HT1080 (cell line): ENCODE measurements at places on chromosomes 3 and 15.

DNA sequence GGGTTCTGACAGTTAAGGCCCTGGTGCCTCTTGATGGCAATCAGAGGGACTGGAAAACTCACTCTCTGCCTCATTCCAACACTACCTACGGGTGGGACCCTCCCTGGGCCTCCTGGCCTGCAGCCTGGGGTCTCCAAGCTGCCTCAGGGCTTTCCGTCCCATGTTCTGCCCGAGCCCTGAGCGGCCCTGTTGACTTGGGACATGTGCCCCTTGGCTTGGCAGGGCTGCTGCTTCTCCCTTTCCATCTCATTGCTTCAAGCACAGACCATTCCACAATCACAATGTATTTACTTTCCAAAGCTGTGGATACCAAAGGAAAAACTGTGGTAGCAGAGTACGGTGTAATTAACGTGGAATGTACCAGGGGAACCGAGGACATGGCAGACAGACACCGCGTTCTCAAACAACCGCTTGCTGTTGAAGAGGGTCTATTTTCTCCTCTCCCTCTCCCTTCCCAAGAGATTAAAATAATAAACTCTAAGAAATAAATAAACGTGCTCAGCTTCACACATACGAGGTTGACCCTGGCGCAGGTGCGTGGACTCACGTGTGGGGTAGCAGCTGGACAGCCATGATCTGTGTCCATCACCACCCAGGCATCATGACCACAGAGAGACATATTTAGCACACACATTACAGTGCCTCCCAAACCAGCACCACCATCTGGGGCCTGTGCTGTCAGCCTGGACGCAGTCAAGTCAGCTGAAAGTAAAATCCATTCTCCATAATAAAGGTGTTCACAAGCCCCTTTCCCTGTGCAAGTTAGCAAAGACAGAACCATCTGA is 172.0 kb downstream of the XXYLT1 start:
- DNase-seq, result no peak

GRCh38 chr15:80878867-80879250 is 99.7 kb downstream of the CEMIP start:
- DNase-seq, result no peak

GRCh38 chr3:24765399-24765798 is 270.7 kb upstream of the THRB start:
- DNase-seq, result no peak

GRCh38 chr15:85402195-85402881 is 21.9 kb downstream of the AKAP13 start:
- DNase-seq, result no peak

DNA sequence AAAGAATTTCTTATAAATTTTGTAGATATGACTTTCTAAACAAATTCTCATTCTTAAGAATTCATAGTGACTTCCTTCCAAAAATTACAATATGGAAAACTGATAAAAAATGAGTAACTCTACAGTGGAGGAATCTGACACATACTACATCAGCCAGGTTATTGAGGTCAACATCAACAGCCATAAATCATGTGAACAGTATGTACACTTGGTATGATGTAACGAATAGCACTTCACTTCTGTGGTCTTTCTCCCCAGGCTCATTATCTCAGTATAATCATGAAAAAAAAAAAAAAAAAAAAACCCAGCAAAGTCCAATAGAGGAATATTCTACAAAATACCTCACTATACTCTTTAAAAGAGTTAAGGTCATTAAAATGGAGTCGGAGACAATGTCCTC is 111.2 kb upstream of the SUCLG2 start:
- DNase-seq, result no peak

- DNase-seq, result no peak
These were observed 16.0 kb downstream of the LPP start for GRCh38 chr3:188169830-188170455.

- no peak for DNase-seq
These were observed 16.4 kb downstream of the CHRNA3 start for GRCh38 chr15:78604420-78604819.

GRCh38 chr3:63654931-63655330 is 2.5 kb downstream of the SNTN start:
- peak; percentile 3 for DNase-seq

- DNase-seq, result no peak
These were observed 1.8 kb upstream of the C15orf62 start for GRCh38 chr15:40767838-40768500.

DNA sequence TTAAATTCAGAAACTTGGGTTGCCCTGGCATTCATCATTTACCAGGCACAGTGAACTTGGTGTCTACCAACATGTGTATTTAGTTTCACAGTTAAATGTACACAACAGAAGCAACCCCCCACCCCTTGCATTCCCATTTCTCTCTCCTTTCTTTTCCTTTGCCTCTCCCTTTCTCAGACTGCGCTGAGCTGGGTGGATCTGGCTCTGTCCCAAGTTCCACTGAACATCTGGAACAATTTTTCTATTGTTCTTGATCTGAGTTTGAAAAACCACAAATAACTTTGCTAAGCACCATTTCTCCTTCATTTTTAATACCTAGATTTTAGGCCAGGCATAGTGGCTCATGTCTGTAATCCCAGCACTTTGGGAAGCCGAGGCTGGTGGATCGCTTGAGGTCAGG is 242.2 kb downstream of the ABHD5 start:
- DNase-seq, result peak; percentile 54

DNA sequence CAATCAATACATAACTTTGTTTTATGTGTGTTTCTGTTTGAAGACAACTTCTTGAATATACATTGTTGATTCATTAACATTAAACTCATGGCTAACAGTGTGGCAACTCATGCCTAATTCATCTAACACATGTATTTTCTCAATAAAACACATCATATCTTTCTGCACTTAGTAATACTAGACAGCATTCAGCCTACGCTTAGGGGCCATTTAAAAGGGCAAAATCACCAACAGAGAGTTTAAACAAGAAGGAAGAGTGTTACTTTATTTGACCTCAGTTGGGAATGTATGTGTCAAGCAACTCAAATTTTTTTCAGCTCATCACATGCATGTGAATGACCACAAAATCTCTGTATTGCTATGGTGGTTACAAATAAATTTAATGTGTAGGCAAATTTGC is 128.8 kb upstream of the AADACL2 start:
- no peak for DNase-seq

- DNase-seq, result no peak
These were observed 8.3 kb downstream of the RPL14 start for GRCh38 chr3:40465456-40465855.

GRCh38 chr15:25713736-25714537 is 149.2 kb downstream of the ATP10A start:
- DNase-seq, result no peak

DNA sequence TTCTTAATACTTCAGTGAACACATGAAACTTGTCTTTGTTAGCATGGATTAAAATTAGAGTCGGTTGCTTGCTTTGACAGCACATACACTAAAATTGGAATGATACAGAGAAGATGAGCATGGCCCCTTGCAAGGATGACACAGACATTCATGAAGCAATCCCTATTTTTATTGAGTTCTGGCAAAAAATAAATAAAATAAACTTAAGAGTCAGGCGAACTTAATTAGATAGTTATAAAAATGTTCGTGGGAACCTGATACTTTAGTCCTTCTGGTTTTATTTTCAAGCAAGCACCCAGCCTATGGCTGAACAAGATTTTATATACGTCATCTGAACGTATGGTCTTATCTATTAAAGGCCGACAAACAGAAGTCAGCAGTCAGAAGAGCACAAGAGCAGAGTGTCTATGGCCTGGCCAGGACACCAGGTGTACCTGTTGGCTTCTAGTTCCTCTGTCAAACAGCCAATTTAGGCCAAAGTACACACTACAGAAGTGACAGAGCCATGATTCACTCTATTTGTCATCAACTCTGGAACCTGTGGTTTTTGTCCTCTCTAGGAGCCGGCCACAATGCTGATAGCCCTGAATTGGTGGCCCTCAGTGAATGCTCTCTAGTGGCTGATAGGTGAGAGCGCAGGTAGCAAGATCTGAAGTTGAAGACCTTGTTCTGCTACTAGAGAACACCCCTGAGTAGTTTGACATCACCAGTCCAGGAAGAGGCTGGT is 64.3 kb downstream of the LEO1 start:
- peak; percentile 77 for DNase-seq
